Lower leg skin (tissue), 4 donors: ENCODE measurements at places on chromosomes 2 and 18. TPM values are rescaled to one million over a fixed set of nuclear protein-coding genes. Genes with fewer than 3 reads are reported as not detected.

Gene TDRD15
- total RNA-seq = not detected

Gene SERPINB4
- not detected for total RNA-seq

GRCh38 chr2:10541081-10541480, 93.0 kb upstream of the ODC1 start:
- DNase-seq = no peak

- no peak for DNase-seq
These were observed 795 bp downstream of the ANKRD39 start for GRCh38 chr2:96856776-96857666.

Gene POTEF
- total RNA-seq = not detected

DNA sequence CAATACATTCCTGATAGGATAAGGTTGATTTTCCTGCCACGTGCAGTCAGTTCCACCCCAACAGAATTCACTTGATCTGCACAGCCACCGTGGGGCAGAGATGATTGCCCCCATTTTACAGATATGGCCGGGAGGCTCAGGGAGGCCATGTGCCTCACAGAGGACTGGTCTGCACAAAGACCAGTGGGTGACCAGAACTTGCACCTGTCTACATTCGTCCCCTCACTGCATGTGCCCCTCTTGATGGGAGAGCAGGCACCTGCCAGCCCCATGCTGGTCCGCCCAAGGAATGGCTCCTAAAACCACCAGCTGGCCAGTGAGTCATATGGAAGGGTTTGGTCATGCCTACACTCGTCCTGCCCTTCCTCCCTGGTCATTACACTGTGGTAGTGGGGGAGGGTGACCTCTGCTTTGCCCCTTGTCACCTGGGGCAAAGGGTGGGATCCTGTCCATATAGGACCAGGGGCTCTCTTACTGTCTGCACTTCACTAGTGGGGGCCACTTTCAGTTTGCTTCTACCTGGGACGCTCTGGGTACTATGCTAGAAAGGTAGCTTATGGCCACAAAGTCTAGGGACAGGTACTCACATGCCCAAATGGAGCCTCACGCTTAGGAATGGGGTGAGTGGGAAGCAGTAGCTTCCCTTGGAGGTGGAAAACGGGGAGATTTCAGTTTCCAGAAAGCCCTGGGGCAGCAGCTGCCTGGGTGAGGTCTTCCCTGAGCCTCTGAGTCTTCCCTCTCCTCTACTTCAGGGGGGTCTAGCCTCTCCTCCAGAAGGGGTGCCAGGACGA, 14.7 kb downstream of the RRM2 start:
- no peak for DNase-seq

GRCh38 chr2:9750224-9751215, 92.8 kb upstream of the TAF1B start:
- no peak for DNase-seq

- peak; percentile 50 for DNase-seq
These were observed 5.2 kb downstream of the ARHGAP25 start for GRCh38 chr2:68739595-68740399.

Gene IL36G
- 19.1 TPM for total RNA-seq

Gene PPM1B
- total RNA-seq = 40.2 TPM

GRCh38 chr2:166545473-166545872, 51.4 kb upstream of the SCN7A start:
- no peak for DNase-seq

DNA sequence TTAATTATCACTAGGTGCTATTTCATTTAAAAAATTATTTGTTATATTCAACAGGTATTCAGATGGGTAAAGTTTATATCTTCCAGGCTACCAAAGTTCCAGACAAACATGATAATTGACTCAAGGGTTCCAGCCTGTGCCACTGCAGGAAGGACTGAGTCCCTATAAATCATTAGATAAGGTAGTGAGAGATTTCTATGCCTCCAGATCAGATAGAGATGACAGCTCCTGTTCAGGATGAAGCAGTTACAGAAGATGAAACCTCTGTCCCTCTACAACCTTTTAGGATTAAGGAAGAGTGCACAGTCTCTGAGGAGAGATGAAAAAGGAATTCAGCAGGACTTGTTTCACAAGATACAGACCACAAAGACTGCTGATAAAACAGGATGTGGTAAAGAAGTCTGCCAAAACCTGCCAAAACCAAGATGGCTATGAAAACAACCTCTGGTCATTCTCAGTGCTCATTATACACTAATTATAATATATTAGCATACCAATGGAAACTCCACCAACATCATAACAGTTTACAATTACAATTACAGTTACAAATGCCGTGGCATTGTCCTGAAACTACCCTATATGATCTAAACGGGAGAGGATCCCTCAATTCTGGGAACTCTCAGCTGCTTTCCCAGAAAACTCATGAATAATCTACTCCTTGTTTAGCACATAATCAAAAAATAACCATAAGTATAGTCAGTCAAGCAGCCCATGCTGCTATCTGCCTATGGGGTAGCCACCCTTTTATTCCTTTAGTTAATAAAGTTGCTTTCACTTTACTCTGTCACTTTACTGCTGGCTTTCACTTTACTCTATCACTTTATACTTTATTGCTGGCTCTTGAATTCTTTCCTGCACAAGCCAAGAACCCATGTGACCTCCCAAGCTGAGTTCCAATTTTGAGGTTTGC, 288.5 kb downstream of the PDE11A start:
- DNase-seq = no peak

GRCh38 chr2:205932861-205933260, 153.1 kb downstream of the INO80D start:
- no peak for DNase-seq

DNA sequence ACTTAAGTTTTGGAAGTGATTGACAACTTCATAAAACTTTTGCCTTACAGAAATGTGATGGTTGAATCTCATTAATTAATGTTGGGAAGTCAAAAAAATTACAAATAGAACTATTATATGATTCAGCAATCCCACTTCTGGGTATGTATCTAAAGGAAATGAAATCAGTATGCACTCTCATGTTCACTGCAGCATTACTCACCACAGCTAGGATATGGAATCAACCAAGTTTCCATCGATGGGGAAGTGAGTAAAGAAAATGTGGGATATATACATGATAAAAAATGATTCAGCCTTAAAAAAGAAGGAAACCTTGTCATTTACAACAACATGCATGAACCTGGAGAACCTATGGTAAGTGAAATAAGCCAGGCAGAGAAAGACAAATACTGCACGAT, 112.4 kb upstream of the WDR75 start:
- no peak for DNase-seq

Gene DSG1
- 1,949 TPM for total RNA-seq

DNA sequence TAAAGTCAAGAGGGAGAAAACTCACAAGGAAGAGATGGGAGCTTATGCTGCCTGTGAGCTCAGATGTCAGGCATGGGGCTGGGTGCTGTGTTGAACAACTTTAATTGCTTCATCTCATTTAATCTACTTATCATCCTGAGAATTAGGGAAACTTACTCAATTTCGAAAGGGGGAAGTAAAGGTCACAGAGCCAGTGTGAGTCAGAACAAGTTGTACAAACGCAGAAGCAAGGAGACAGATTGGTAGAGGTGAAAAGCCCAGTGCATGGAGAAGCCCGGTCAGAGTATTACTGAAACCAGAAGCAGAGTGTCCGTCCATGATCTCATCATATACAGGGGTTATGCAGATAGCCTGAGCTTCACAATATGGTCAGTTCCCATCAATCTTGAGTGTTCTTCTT, 281.1 kb upstream of the POU3F3 start:
- no peak for DNase-seq

Gene GPAT2
- 0.38 TPM for total RNA-seq

DNA sequence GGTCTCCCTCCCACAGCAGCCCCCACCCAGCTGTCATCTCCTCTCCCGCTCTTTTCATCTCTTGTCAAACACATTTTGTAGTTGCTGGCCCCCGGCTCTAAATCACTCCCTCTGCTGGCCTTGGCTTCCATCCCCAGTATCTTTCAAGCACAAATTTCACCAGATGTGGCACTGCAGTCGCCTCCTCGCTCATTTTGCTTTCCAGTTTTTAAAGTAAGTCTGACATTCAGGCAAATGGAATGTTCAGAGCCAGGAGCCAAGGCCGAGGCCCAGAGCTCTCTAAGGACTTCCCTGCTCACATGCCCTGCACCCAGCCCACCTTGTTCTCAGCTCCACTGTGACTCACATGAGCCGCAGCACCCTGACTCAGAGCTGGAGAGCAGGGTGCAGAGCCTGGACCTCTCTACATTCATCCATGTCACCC, 158.4 kb downstream of the GALNT14 start:
- DNase-seq = no peak

DNA sequence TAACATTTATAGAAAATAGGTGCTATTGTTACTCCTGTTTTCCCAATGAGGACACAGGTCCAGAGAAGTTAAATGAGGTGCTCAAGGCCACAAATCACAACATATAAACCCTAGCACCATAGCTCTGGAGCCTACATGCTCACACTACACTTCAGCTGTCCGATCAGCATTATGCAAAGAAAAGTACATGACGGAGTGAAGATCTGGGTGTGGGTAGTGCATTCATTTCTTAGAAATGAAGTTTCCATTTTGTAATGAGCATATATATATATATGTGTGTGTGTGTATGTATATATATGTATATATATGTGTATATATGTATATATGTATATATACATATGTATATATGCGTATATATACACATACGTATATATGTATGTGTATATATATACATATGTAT, 30.2 kb upstream of the MRPL19 start:
- no peak for DNase-seq

Gene LAMA1
- total RNA-seq = 0.17 TPM

Gene SPATS2L
- total RNA-seq = 60.7 TPM

- DNase-seq = no peak
These were observed 22.6 kb downstream of the ITGA6 start for GRCh38 chr2:172449911-172450550.

DNA sequence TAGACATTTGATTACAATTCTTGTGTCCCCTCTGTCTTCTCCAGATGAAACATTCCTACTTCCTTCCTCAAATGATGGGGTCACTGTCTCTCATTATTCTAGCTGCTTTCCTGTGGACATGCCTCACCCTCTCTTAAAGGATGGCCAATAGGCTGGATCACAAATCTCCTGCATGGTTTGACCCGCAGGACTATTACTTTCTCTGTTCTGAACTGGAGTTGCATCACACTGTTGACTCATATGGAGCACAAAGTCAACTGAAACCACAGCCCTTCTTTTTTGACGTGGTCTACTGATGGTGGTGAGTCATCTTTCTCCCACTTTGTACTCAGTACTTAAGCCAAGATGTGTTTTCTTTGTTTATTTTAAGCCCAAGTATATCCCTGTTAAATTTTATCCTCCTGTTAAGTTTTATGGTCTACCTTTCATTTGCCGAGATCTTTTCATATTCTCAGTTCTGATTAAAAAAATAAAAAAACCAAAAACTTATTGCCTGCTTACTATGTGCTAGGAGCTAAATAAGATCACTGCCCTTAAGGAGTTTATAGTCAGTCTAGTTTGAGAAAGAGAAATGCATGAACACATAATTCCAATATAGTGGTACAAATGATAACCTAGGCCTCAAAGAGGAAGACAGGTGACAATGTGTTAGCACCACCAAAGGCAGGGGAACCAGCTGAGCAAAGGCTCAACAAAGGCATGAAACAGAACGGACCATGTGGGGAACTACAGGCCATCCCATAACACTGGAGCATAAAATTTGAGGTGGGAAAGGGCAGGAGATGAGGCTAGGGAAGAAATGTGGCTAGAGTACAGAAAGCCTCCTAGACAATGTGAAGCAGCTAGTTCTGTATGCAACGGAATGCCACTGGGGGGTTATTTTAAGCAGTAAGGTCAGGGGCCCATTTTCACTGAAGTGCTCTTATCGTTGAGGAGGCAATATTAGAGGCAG, 67.6 kb upstream of the ZFP36L2 start:
- no peak for DNase-seq

Gene UGT1A7
- total RNA-seq = 2.4 TPM

DNA sequence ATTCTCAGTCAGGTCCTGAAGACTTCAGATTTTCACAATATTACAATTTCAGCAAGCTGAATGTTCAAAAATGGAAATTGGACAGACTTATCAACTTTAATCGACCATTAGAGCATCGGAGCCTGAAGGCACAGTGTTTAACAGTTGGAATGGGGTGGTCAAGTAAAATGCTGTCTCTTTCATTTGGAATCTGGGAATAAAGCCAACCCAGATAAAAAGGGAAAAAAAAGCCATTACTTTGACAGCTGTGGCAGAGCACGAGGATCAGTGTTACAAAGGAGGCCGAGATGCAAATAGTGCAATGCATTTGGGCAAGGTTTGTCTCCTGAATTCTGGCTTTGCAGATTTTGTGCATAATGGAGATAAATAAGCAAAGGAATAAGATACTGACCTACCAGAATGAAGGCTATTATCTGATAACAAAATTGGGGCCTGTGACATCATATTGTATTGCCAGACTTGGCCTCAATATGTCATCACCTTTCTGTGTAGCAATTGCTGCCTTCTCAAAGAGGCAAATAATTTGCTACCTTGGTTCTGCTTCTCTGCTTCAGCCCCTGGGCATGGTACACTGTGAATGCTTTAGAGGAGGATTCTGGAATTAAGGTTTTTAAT, 277.5 kb upstream of the KLHL29 start:
- no peak for DNase-seq

DNA sequence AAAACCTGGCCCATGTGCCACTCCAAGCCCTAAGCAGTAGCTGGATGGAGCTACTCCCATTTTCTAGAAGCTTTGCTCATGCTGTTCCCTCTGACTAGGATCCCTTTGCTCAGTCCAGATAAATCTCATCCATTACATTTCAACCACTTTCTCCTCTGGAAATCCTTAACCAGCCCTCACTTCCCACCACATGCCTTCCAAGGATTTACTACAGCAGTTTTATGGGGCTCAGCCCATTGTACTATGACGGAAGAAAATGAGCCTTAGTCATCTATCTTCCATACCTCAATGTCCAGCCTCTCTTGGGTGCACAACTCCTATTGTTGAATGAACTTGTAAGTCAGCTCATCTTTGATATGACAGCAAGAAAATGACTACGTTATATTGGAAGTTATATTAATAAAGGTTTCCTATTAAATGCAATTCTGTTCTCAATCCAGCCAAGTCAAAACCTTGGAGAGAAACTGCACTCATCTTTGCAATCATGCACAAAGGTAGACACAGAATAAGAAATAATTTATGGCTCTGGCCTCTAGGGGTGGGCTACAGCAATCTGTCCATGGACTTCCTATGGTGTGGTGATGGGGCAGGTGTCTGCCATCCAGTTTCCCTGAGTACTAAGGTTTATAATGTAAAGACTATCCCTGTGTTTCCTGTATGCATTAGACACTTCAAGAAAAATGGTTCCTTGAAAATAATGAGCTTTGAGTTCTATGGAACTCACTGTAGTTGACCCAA, 3.4 kb downstream of the B4GALT6 start:
- DNase-seq = no peak

DNA sequence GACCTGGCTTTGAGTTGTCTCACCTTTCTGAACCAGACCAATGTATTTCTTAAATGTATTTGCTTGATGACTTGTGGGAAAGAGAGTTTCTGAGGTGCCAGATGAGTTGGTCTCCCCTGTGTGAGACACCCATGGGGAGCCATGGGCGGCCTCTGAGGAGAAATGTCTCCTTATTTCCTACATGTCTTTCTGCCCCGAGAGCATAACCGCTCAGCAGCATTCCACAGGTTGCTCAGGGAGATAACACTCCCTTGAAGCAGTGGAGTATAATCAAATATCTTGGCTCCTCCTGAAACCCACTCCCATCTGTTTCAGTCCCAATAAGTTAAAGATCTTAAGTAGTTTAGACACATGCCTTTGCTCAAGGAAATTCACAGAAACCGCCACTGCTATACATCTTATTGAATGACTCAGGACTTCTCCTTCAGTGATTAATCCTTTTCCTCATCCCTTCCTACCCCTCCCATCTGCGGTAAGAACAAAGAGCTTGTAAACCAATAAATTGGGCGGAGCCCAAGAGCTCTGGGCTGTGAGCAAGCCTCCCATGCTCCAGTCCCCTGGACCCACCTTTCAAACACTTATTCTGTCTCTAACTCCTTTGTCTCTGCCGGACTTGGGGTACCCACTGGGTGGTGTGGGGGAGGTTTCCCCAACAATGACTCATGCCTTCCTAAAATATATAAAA, 285.5 kb upstream of the LRRTM4 start:
- DNase-seq = no peak
